Effector memory CD8-positive, alpha-beta T cell (primary cell): ENCODE measurements at places on chromosomes 5 and 9.
A peak's percentile ranks its signal among the peaks of the same experiment; 100 is the strongest.

GRCh38 chr5:36614657-36615308 lies 8.4 kb downstream of the SLC1A3 start:
- no peak for DNase-seq

GRCh38 chr5:95445995-95446394 lies 54.8 kb downstream of the FAM81B start:
- DNase-seq: no peak

DNA sequence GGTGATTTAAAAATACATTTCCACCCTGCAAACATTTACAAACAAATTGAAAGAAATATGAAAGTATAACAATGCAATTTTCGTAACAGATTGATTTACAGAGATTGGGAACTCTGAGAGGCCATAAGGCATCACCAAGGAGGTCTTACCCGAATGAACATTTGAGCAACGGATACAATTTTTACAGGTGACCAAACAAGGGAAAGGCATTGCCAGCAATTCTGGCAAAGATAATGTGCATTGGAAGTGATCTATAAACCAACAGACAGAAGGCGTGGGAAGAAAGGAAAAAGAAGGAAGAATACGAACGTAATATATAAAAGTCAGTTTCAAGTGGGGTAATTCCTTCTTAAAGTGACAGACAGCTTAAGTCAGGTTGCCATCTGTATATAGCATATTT lies 295.9 kb downstream of the CDH12 start:
- no peak for DNase-seq

DNA sequence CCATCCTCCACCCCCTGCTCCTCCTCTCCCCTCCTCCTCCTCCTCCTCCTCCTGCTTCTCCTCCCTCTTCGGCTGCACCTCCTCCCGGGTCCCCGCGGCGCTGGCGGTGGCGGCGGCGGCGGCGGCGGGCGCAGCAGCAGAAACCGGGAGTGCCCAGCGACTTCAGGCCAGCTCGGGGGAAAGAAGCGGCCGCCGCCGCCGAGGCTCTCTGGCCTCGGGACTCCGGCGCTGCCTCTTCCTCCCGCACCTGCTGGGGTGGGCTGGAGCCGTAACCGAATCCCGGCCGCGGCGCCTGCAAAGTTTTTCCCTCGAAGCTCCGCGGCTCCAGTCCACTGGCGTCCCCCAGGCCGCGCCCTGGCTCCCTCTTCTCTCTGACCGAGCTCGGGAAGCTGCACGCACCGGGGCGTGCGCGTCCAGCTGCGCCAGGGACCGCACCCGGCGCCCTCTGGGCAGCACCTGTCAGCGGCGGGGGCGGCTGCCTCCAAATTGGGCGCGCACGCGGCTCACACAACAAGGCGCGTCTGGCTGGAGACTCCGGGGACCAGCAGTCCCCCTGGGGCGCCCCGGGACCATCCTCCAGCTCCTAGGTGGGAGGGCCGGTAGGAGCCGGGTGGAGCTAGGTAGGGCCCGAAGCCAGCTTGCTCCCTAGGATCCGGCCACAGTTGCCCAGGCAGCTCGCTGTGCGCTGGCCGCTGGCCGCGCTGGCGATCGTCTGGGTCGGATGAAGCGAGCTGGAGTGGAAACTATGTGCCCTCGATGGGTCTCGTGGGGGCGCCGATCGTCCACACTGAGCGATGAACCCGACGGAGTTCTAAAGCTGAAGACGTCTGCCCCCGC lies at the start of gene MCTP1:
TSS of gene MCTP1 (minus strand) at position 523 of the 837 bp plus-strand sequence.
- DNase-seq: no peak

GRCh38 chr5:179370490-179371120 lies 25.3 kb upstream of the ADAMTS2 start:
- no peak for DNase-seq

DNA sequence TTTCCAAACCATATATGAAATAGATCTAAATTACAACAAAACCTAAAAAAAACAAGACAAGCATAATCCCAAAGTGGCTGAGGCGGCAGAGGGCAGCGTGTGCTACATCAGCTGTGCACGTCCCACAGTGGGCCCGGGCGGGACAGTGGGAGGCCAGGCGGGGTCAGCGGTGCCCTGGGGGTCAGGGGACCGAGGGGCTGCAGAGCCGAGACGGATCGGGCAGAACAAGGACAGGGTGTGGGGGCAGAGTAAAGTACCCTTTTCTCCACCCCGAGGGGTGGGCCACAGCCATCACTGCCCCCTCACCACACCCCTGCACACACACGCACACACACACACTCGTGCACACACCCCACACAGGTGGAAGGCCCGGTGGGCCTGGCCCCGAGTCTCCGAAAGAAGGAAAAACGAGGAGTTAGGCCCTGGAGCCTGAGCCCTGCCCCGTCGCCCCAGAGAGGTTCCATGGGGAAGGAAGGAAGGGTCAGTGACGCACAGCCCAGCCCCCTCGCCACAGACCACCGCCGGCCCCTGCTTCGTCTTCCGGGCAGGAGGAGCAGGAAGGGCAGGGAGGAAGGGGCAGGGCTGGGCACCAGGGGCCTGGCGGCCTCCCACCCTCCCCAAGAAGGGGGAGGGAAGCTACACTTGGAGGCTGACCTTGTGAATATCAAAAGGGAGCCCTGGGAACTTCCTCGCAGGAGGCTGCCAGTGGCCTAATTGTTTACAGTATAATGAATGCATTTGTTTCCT lies 49.6 kb upstream of the UBAC1 start:
- DNase-seq: no peak

DNA sequence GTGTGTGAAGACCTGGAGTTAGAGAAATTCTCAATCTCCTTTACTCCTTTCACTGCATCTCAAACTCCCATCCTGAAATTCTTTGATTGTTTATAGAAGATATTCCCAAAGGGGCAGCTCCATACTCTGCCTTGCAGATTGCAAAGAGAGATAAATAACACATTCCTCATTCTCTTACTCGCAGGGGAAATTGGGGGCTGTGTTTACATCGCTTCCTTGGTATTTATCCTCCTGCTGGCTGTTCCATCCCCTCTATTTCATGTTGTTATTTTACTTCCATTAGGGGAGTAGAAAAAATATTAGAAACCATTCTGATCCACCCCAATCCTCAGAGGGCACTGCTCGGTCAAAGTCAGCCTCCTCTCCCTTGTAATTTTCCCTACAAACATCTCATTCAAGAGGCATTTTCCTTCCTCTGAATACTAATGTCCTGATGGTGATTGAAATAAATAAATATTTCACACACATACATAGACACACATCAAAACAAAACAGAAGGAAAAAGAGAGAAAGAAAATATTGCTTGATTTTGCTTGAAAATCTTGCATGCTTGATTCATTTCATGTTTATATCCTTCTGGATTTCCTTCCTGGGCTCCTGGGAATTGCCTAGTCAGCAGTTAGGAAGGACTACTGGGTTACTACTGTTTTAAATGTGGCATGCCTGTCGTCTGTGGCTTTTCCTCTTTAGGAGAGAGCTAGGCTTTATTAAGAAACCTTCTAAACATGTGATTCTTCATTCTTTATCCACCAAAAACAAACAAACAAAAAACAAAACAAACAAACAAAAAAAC lies 420.1 kb upstream of the PAPPA start:
- DNase-seq: no peak

DNA sequence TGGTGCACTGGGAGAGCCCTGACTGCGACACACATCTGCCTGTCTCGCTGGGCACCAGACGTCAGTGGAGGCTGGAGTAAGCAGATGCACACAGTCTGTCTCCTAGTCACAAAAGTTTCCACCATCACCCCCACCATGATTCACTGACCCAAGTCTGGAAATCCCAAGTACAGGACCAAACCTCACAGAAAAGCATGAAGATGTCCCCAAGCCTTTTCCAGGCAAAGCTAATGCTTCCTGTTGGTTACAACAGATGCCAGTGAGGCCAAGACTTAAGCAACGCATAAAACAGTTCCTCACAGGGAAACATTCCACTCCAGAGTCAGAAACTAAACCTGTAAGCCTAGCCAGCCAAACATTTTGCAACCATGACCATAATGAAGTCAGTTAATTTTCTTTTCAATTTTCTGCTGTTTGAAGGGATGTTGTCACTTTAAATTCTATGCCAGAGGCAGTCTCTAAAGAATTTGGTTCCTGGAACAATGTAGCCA lies 259.3 kb upstream of the SLC30A5 start:
- no peak for DNase-seq

DNA sequence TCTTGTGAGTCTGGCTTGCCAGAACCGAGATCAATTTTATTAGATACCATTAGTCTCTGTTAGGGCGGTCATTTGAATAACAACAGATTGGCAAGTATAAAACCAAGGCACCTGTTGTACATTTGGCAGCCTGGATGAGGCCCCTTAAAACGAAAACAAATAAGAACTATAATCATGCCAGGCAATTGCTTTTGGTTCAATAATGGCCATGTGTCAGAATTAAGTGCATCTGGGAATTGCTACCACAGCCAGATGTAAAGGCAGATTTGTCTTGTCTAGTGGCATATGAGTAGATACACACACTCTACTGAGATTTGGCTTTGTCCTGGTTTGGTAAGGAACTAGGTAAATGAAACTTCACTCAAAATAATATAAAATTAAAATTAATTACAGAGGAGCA lies 1046.2 kb upstream of the DMAC1 start:
- no peak for DNase-seq

- DNase-seq: no peak
These were observed 38.7 kb downstream of the LARP1 start for GRCh38 chr5:154793599-154794524.

DNA sequence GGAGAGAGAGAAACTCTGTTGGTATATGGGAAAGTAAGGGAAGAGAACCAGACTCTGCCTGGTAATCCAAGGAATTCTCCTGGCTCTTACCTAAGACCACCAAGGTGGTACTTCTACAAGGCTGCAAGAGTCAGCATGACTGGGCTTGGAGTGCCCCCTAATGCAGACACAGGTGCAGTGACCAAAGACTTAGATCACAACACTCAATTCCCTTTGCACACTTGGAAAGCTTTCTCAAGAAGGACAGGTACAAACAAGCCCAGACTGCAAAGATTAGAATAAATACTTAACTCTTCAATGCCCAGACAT lies 25.2 kb downstream of the UGT3A2 start:
- DNase-seq: no peak

GRCh38 chr9:121997791-121998190 lies 95.3 kb downstream of the TTLL11 start:
- DNase-seq: no peak

DNA sequence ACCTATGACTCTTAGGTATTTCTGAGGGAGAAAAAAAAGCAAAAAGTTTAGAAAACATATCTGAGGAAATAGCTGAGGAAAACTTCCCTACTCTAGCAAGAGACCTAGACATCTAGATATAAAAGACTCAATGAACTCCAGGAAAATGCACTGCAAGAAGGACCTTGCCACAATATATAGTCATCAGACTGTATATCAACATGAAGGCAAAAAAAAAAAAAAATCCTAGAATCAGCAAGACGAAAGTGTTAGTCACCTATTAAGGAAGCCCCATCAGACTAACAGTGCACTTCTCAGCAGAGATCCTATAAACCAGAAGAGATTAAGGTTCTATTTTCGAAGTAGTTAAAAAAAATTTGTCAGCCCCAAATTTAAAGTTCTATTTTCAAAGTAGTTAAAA lies 166.2 kb downstream of the TMEM38B start:
- DNase-seq: no peak

DNA sequence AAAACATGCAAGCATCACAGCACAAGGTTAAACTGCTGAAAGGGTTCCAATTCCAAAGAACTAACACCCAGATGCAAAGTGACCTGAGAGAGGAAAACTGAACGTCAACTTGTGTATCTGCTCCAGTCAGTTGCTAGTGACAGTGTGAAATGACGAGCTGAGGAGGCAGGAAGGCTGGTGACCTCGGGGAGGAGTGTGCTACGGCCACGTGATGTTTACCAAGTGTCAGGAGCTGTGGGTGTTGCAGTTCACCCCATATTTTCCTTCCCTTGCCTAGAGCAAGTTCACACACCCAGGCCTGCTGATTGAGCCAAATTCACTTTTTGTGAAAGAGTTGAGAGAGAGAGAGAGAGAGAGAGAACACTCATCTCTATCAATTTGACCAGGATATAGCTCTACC lies 231.6 kb upstream of the ANKH start:
- DNase-seq: peak; percentile 13

- DNase-seq: no peak
These were observed 586.6 kb upstream of the TLE4 start for GRCh38 chr9:78985084-78985738.

- DNase-seq: no peak
These were observed 94.6 kb upstream of the TXNDC8 start for GRCh38 chr9:110432253-110432652.

- DNase-seq: no peak
These were observed 28.6 kb downstream of the SPRY4 start for GRCh38 chr5:142295960-142296860.

DNA sequence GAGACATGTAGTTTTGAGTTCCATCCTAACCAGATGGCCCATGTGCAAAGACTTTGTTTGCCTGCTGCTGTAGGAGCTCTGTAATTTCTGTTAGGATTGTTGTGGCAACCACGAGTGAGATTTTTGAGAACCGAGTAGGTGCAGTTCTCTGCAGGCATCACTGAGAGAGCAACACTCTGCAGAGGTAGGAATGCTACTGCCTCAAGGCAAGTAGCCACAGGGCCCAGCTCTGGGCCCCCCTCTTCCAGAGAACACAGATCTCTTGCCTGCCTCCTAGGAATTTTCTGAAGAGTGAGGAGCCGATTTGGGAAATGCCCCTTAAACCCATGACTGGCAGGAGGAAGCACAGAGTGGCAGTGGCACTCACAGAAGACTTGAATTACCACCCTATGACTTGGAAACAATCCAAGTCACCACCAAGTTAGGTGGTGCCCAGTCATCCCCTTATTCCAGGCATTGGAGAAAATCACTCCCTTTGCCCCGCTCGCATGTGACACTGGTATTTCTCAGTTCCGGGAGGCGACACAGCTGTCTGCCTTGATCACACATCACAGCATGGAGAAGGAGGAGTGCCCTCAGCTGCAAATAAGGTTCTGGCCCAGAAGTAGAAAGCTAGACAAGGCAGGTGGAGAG lies 52.5 kb upstream of the SLC2A8 start:
- DNase-seq: no peak

DNA sequence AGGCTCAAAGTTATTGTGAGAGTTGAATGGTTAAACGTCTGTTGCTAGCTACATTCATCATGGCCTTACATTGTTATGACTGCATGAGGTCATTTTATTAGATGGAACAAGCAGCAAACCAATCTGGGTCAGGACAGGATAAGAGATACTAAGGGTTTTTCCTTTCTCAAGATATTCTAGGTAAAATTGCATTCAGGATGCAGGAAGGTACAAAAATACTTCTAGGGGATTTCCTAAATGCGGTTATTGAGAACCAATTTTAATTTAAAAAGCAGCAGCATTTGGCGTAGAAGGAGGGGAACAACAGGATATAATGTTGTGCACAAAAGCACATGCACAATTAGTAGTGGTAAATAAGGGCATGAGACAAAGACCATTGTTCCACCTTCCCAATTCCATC lies 39.2 kb upstream of the LURAP1L start:
- DNase-seq: no peak
